Testis (tissue), 5 donors: ENCODE measurements at places on chromosomes 1 and 21. TPM values are rescaled to one million over a fixed set of nuclear protein-coding genes. Genes with fewer than 3 reads are reported as not detected.
A peak's percentile ranks its signal among the peaks of the same experiment; 100 is the strongest.

DNA sequence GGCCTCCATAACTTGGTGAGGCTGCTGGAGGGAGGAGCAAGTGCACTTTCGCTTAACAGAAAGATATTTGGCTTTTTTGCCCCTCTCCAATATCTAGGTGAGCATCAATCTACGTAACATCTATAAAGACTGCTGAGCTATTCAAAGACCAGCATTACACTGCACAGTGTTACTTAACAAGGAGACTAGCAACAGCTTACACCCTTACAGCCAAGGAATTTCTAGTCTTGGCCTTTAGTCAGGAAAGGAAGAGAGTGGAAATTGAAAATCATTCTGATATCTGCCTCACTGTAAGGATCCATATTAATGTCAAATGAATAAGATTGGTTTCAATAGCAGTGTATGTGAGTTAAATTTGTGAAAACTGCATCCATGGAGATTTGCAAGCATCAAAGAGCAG lies 163.9 kb upstream of the DUSP10 start:
- no peak for DNase-seq

GRCh38 chr1:26287033-26287711 lies 7.3 kb downstream of the SH3BGRL3 start:
- no peak for DNase-seq

- no peak for DNase-seq
These were observed 78.2 kb downstream of the DNTTIP2 start for GRCh38 chr1:93800856-93801255.

- no peak for DNase-seq
These were observed 38.2 kb downstream of the TRAPPC10 start for GRCh38 chr21:44050276-44050675.

DNA sequence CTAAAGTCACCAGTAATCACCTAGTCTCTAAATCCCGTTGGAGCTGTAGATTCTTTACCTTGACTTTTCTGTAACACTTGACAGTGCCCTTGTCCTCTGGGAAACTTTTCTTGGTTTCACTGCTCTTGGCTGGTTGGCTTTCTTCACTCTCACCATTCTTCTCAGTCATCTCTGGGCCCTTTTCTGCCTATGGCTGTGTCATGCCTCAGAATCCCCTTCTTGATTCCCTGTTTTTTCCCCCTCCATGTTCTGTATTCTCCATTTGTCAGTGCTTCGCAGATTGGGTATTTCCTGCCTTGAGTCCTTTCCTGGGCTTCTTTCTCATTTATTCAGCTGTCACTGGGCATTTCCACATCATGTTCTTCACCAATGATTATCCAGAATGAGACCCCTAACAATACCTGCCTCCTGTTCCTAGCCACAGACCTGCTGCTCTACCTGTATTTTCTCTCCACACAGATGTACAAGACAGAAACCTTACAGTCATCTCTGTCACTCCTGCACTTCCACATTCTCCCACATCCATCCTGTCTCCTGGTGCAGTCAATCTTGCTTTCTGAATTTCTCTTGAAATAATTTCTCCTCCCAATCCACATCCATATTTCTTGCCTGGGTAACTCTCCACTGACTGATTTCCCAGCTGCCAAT lies 14.7 kb downstream of the UCK2 start:
- no peak for DNase-seq

- no peak for DNase-seq
These were observed 7.5 kb downstream of the HPCAL4 start for GRCh38 chr1:39683591-39684312.

DNA sequence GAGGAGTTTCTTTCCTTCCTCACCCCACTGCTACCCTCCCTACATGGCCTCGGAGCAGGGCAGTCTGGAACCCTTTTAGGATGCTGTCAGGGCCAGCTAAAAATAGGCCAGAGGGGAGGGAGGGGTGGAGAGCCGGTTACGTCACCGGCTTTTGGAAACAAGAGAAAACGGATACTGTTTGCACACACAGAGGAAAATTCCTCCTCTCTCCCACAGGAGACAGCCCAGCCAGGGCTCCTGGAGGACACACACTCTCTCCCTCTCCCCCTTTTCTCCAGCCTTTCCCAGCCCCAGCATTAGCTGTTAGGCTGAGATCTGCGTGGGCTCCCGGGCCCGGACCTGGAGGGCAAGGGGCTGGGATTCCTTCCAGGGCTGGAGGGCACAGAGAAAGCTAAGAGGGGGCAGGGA lies 20.0 kb upstream of the ALDH4A1 start:
- peak; percentile 90 for DNase-seq

- DNase-seq, result no peak
These were observed 27.6 kb upstream of the HUNK start for GRCh38 chr21:31845151-31845729.

DNA sequence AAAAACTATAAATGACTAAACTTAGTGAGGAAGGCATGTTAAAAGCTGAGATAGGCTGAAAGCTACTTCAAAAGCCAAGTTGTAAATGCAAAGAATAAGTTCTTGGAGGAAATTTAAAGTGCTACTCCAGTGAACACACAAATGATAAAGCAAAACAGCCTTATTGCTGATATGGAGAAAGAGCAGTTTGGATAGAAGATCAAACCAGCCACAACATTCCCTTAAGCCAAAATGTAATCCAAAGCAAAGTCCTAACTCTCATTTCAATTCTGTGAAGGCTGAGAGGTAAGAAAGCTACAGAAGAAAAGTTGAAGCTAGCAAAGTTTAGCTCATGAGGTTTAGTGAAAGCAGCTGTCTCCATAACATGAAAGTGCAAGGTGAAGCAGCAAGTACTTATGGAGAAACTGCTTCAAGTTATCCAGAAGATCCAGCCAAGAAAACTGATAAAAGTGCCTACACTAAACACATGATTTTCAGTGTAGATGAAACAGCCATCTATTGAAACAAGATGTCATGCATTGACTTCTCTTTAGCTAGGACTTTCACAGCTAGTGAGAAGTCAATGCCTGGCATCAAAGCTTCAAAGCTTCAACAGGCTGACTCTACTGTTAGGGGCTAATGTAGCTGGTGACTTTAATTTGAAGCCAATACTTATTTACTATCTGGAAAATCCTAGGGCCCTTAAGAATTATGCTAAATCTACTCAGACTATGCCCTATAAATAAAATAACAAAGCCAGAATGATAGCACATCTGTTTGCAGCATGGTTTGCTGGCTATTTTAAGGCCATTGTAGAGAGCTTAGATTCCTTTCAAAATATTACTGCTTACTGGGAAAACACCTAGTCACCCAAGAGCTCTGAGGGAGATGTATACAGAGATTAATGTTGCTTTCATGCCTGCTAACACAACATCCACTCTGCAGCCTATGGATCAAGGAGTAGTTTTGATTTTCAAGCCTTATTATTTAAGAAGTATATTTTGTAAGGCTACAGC lies 188.6 kb downstream of the EIF4G3 start:
- DNase-seq, result no peak

- DNase-seq, result no peak
These were observed 175.0 kb downstream of the DAB1 start for GRCh38 chr1:57248830-57249229.

- DNase-seq, result no peak
These were observed 987 bp downstream of the DYNLT4 start for GRCh38 chr1:44806025-44806703.

DNA sequence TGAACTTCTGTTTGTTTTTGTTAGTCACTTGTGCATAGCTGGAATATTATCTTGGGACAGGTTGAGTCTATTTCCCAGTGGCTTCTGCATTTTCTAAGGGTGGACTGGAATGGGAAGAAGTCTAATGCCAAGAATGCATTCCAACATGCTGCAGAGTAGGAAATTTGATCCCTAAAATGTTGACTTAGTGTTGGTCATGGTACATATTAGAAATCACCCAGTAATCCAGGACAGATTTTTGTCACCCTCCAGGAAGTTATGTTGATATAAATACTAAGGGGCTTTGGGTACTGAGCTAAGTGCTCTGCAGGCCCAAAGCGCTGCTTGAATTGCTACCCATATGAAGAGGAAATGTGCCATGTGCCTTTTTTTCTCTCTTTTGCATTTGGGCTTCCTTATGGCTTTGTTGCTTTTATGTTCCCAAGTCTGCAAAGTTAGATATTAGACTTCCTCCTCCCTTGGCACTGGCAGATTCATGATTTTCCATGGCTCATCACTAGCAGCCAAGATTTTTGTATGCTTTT lies 10.0 kb downstream of the ARID1A start:
- no peak for DNase-seq

- peak; percentile 17 for DNase-seq
These were observed 544.4 kb upstream of the CXADR start for GRCh38 chr21:16968436-16968835.

- DNase-seq, result no peak
These were observed 16.4 kb downstream of the EIF4G3 start for GRCh38 chr1:21160263-21160796.

DNA sequence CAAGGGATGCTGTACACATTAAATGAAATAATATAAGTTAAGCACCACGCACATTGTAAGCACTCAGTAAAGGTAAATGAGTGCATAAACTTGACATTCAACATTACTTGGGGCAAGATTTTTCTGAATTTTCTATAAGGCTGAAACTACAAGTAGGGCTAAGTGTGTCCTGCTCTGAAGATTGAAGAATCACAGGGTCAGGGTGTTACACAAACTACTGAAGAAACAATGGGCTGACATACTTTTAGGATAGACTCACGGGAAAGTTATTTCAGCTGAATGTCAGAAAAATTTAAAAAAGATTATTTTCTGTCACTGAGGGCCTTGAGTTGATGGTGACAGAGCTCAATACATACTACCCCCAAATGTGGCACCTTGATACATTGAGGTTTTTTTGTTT lies 644.2 kb upstream of the PLXNA2 start:
- DNase-seq, result no peak

DNA sequence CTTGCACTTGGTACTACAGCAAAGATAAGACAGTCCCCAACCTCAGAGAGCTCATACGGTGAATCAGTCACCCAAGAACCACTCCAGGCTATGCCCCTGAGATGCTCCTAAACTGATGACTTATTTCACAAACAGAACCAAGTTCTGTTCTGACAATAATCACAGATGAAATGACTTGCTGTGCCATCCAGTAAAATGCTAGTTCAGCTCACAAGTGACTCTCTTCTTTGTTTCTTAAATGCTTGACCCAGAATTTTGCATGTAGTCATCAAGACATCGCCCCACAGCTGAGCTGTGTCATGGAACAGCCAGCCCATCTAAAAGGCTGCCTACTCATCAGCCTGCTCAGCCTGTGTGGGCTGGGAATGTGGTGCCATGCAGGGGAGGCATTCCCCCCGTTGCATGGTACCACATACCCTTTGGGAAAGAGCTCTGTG lies 6.1 kb upstream of the SLC19A2 start:
- no peak for DNase-seq

- DNase-seq, result no peak
These were observed 175.4 kb downstream of the SEC16B start for GRCh38 chr1:177794376-177794991.

GRCh38 chr1:69738458-69739250 lies 170.9 kb downstream of the LRRC7 start:
- peak; percentile 38 for DNase-seq

- no peak for DNase-seq
These were observed 23.8 kb downstream of the RPS27 start for GRCh38 chr1:154014154-154014907.

DNA sequence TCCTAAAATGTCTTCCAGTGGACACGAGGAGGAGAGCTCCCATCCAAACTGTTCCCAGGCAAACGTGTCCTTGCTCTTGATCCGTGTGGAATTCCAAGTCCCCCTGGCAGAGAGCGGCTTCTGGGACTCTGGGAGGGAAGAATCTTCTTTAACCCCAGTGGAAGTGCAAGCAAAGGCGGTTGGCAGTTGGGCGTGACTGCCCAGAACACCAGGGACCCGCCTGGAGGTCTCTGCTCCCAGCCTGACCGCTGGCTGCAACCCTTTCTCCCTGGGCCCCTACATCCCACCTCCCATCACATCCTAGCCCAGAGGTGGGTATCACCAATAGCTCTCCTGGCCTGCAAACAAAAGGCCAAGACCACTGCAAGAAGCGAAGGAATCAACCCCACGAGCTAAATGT lies 17.8 kb downstream of the CASZ1 start:
- DNase-seq, result no peak

DNA sequence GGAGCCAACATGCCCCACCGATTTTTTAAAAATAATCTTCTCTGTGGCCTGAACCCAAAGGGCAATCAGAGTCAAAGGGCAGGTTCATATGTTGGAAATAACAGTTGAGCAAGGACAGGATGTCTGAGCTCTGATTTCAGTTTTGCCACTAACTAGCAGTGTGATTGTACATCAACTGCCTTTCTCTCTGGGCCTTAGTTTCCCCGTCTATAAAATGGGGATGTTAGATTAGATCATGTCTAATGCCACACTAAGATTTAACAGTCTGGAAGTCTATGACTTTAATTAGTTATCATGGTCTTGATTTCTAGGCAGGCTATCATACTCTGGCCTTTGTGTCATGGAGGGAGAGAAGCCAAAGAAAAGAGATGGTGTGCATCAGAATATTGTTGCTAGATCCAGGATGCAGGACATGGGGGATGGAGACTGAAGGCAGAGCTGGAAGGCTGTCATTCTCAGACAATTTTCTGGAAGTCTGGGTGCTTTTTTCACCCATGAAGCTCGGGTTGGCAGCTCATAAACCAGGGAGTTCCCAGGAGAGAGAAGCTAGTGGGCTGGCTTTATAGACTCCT lies 28.4 kb downstream of the IER5 start:
- DNase-seq, result no peak

DNA sequence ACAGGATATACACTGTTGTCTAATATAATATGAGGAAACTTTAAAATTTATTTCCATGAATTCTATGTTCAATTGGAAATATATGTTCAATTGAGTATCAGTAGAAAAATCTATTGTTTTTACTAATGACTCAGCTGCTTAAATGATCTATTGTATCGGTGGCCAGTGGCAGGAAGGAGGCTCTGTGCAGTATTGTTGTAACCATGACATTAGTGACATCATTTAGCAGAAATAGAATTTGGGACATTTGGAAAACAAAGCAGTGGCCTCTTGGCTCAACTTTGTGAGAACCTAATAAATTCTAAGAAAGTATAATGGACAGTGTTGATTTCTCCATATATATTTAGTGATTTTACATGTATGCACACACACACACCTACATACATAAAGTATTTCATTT lies 257.4 kb downstream of the PDE4B start:
- no peak for DNase-seq

RHOU gene
- 32.6 TPM for polyA plus RNA-seq

TINAGL1 gene
- 24.6 TPM for polyA plus RNA-seq

PCP4 gene
- polyA plus RNA-seq, result 15.4 TPM

RIMS3 gene
- 8.3 TPM for polyA plus RNA-seq

UMODL1 gene
- 6.8 TPM for polyA plus RNA-seq

OR2T2 gene
- polyA plus RNA-seq, result not detected

ESRRG gene
- 2.2 TPM for polyA plus RNA-seq

SLC45A3 gene
- 4.5 TPM for polyA plus RNA-seq

NIBAN1 gene
- 12.4 TPM for polyA plus RNA-seq

BPNT1 gene
- polyA plus RNA-seq, result 28.7 TPM
